ENCODE measurements at places on chromosomes 3 and 15. TPM values are rescaled to one million over a fixed set of nuclear protein-coding genes. Genes with fewer than 3 reads are reported as not detected.

DNA sequence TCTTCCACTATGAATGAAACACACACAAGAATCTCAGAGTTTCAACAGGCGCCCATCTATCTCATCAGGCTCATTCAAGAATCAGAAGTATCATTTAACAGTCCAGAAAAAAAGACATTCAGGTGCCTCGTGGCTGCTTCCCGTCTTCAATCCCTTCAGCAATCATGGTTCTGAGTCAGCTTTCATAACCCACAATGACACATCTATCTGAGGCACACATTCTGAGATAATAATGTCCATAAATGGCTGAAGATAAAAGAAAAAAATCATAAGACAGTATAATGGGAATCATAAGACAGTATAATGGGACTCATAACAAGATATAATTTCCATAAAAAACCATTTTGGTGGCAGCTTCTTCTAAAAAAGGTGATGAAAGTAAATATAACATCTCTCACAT is 52.4 kb downstream of the TNIK start:
- DNase-seq = peak; percentile 24

- no peak for DNase-seq
Observed at GRCh38 chr3:151596940-151597339, 136.1 kb upstream of the IGSF10 start.

C3orf85 gene
- total RNA-seq = not detected

- no peak for DNase-seq
Observed at GRCh38 chr15:64622410-64623260, 152.8 kb downstream of the RBPMS2 start.

PIK3R4 gene
- total RNA-seq = 28.1 TPM

DNA sequence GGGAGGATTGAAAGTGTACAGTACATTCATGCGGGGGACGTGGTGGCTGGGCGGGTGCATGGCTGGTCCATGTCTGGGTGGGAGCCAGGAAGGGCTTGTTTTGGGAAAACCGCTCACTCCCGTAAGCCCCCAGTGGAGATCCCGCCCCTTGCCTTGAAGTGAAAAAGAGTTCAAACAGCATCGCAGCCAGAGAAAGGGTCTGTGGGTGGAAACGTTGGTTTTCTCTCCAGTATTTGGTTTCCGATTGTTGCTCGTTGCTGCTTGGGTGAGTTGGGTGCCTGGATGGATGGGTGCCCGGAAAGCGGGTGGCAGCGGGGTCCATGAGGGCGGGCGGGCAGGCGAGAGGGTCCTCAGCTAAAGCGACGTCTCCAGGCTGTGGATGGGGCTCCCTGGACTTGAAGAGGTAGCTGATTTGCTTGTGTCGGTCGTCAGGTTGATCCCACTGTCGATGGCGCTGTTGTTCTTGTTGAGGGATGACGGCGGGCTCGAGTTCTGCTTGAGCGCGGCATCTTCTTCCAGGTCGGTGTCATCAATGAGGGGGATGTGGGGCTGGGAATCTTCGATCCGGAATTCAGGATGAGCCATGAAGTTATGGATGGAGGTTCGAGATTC is 7.7 kb upstream of the SEC13 start:
- no peak for DNase-seq

DNA sequence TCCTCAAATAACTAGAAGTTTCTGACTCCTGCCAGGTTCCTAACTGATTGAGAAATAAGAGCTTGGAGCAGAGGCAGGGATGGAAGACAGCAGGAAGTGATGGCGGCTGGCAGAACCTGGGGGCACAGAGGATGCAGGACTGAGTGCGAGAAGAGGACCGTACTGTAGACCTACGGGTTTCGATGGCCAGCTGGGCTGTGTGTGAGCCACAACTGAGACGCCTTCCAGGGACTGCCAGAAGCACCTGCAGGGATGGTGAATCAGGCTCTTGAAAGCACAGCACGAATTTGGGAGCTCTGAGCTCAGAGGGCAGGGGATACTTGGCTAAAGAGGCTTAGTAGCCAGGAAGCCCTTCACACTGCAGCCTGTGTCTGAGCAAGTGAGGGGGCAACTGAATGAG is 165.6 kb downstream of the ABHD5 start:
- DNase-seq = no peak

GRCh38 chr15:85624291-85624801 is 170.4 kb downstream of the KLHL25 start:
- no peak for DNase-seq

DNA sequence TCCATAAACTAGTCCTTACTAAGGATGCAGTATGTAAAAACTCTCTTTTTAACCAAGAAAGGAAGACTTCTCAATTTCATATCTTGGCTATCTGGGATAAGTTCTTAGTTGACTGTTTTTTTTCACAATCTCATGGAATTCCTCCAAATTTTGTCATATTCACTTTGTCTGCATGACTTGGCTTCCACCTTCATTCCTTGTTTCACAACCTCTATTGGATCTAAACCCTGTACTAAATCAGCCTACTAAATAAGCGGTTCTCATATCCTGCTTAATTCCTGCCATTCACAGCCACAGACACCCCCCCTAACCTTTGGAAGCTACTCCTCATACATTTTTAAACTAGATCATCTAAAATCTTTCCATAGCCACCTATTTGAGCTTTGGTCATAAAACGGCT is 370.6 kb upstream of the NAALADL2 start:
- DNase-seq = no peak

DNA sequence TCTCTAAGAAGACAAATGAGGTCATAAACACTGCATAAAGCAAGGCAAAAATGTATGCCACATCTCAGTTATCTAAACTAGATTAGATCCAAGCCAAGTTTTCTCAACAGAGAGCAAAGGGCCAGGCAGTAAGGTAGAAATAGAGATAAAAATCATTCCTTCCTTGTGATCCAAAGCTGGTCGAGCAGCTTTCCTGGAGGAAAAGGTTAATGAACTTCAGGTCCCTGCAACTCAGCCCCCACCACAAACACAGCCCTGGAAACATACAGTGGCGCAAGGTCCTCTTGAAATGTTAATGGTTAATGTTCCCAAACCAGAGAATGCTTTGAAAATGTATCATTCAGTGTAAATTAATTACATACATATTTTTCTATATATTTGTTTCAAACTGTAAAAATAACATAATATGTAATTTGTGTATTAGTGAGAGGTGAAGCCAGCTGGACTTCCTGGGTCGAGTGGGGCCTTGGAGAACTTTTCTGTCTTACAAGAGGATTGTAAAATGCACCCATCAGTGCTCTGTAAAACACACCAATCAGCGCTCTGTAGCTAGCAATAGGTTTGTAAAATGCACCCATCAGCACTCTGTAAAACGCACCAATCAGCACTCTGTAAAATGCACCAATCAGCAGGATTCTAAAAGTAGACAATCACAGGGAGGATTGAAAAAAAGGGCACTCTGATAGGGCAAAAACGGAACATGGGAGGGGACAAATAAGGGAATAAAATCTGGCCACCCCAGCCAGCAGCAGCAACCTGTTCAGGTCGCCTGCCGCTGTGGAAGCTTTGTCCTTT is 17.1 kb downstream of the LYSMD2 start:
- DNase-seq = no peak

DNA sequence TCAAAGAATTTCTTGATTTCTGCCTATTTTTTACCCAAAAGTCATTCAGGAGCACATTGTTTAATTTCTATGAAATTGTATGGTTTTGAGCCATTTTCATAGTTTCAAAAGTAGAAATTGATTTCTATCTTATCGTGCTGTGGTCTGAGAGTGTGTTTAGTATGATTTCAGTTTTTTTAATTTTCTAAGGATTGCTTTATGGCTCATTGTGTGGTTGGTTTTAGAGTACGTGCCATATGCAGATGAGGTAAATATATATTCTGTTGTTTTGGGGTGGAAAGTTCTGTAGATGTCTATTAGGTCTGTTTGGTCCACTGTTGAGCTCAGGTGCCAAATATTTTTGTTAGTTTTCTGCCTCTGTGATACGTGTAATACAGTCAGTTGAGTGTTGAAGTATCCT is 487.1 kb upstream of the CBLB start:
- no peak for DNase-seq

ZNF620 gene
- total RNA-seq = 6.5 TPM

DNA sequence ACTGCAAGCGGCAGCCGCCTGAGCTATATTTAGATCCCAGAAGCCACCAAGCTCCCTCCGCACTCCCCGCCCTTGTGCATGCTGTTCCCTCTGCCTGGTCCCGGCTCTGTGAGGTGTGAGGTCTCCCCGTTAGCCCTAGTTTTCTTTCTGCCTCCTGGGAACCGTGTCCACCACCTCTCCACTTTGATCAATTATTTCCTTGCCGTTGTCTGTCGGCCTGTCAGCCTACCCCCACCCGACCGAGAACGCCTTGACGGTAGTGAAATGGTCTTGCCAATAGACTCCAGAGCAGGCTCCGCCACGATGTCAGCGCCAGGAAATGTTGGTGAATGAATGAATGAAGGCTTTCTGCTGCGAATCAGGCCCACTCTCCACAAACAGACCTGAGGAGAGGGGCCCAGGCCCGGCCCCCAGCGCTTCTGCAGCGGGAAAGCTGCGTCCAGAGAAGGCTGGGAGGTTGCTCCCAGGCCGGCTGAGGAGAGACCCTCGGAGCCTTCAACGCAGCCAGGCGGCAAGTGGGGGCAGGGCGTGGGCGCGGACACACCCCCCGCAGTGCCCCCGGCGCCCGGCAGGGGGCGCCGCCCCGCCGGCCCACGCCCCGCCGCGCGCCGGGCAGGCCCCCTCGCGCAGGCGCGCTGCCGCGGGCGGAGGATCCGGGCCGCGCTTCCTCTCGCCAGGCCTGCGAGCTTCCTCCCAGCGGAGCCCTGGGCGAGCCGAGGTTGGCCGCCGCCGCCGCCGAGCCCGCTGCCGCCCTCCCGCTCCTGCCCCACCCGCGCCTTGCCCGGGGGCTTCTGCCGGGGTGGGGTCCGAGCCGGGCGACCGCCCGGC is at the start of gene CSK:
CSK (plus strand) TSS at position 650 of the 828 bp plus-strand sequence. CDS start 16,218 bp downstream, outside the sequence.
- peak; percentile 82 for DNase-seq

A4GNT gene
- total RNA-seq = not detected

MGLL gene
- total RNA-seq = 27.5 TPM

- no peak for DNase-seq
Observed at GRCh38 chr3:179977356-179977755, 59.4 kb downstream of the PEX5L start.

DNA sequence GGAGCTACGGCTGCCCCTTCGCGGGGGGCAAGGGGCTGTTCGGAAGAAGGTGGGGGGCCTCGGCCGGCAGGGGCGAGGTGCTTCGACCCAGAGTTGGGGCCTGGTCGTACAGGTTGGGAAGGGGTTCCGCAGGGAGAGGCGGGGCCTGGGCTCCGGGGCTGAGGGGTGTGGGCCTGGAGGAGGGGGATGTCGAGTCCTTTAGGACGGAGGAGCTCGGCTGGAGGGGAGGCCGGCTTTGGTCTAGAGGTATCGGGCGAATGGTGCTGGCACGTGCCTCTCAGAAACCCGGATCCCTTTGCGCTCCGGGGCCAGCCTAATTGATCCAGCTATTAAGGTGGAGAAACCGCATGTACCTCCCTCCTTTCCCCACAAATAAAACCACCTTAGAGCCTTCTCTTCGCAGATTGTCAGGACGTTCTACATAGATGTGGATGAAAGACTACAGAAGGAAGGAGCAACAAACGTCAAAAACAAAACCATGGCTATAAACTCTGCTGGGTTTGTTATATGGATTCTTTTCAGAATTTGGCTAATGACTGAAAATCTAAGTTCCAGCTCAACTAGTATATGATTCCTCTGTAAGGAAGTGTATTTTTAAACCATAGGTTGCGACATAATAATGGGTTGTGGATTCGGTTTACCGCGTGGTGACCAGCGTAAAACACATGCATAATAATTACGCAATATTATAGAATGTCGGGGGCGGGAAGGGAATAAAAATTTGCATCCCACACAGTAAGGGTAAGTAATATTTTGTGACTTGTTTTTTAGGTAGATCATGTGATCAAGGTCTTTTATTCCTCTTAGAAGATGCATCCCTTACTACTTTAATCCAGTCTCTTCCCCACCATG is 644 bp upstream of the NGLY1 start:
- peak; percentile 29 for DNase-seq
